ENCODE measurements at places on chromosomes 6 and 20.
A peak's percentile ranks its signal among the peaks of the same experiment; 100 is the strongest.

GRCh38 chr6:3910106-3910663 lies 61.0 kb downstream of the FAM50B start:
- DNase-seq = no peak

DNA sequence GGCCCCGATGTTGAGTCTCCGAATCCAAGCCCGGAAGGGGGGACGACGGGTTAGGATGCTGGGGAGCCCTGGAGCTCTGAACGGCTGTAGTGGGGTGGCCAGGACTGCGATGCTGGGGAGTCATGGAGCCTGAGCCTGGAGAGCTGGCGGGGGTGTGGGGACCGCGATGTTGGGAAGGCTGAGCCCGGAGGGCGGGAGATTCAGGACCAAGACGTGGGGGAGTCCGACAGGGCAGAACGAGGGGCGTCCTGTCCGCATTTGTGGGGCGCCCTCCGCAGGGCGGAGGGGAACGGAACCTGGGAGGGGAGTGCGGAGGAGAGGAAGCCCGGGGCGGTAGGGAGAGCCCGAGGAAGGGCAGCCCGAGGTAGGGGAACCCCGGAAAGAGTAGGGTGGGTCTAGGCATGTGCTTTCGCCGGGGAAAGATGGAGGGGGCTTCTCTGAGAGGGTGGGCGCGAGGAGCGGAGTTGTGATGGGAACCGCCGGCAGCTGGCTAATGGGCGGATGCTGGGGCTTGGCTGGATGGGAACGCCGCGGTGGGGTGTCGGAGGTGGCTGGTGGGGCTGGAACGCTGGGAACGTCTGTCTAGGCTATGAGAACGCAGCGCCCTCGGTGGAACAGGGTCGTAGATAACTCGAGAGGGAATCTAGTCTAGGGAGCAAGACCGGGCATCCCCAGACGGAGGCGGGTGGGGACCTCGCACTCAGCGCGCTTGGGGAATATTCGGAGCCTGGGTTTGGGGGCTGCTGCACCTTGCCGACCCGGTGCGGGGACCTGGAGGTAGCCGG lies 684 bp downstream of the PAQR8 start:
- DNase-seq = peak; percentile 28

GRCh38 chr6:100472674-100473073 lies 8.0 kb upstream of the SIM1 start:
- no peak for DNase-seq

DNA sequence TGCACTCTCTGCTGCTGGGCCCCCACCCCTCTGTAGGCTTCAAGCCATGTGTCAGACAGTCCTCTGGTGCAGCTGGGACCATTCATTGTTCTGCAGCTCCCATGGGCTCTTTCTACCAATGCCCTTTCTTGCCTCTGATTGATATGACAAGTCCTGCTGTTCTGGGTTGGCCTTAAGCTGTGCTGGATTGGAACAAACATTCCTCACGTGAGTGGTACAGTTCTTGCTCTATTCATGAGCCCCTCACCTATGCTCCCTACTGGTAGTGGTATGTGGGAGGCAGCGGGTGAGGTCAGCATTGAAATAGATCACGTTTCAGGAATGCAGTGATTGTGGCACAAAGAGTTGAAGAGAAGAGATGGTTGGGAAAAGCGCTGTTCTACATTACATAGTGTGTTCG lies 48.8 kb upstream of the RALY start:
- no peak for DNase-seq

GRCh38 chr6:25054469-25054868 lies 118.7 kb upstream of the RIPOR2 start:
- DNase-seq = no peak

GRCh38 chr6:13554929-13555333 lies 19.5 kb upstream of the SIRT5 start:
- no peak for DNase-seq

DNA sequence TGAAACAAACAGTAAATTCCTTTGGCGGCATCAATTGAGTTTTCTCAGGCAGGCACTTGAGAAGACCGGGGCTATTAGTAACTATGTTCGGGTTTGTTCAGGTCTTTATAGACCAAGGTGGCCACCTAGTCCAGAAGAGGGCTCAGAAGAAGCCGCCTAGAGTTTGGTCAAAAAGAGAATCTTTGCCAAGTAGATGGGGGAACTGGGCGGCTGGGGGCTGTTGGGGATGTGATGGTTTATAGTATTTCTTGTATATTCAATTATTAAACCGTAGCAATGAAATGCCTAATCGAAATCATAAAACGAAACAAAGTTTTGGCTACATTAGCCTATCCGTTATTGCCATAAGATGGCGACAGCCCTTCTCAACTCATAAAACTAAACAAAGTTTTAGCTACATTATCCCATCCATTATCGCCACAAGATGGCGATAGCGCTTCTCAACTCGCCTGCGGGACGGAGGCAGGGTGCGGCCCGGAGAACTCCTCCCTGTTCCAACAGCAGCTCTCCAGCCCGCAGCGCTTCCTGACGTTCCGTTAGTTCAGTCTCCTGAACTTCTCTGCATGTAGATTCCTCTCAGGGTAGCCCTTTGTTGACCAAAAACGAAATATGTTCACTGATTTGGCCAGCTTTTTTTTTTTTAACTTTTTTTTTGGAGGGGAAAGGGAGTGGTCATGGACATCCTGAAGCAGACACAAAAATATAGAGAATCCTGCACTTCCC lies 120.5 kb upstream of the PRSS16 start:
- DNase-seq = peak; percentile 80

DNA sequence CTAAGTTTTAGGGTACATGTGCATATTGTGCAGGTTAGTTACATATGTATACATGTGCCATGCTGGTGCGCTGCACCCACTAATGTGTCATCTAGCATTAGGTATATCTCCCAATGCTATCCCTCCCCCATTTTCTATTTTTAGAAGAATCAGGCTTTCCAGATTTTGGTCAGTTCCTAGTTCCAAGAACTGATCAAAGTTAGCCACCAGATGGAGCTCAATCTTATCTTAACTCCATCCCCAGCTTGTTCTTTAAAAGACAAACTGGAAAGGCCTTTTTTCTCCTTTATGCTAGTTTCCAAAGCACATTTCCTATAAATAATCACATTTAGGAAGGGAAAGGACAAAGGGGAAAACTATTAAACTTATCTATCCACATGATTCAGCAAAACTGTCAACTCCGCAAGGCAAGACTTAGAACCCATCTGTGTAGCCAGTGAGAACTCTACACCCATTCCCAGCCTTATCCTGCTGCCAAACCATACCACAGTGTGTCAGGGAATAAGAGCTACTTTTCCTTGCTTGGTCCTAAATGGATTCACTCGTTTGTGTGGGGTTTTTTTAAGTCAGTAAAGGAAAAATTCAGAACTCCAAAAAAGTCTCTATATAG lies 22.8 kb upstream of the KHDC1 start:
- no peak for DNase-seq

DNA sequence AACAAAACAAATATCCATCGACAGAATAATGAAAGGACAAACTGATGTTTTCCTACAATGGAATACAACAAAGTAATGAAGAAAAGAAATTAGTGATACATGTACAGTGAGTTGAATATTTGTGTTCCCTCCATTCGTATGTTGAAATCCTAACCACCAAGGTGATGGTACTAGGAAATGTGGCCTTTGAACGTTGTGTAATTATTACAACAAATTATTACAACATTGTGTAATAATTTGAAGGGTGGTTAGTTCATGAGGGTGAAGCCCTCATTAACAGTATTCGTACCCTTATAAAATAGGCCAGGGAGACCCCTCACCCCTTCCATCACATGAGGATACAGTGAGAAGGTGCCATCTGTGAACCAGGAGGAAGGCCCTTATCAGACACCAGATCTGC lies 339.4 kb downstream of the BMP2 start:
- DNase-seq = no peak

- DNase-seq = peak; percentile 82
These were observed 44.6 kb downstream of the ARHGAP40 start for GRCh38 chr20:38645980-38646858.

GRCh38 chr6:65113581-65113980 lies 593.4 kb downstream of the EYS start:
- DNase-seq = no peak

- no peak for DNase-seq
These were observed 354.1 kb downstream of the RFPL4B start for GRCh38 chr6:112701201-112701600.

GRCh38 chr6:109561844-109562243 lies 78.8 kb upstream of the ZBTB24 start:
- no peak for DNase-seq

- no peak for DNase-seq
These were observed at the start of gene ZNF311 for GRCh38 chr6:29005183-29005885. ZNF311 (minus strand) TSS chr6:29005315; CDS start chr6:29003954, 1,361 bp downstream.

DNA sequence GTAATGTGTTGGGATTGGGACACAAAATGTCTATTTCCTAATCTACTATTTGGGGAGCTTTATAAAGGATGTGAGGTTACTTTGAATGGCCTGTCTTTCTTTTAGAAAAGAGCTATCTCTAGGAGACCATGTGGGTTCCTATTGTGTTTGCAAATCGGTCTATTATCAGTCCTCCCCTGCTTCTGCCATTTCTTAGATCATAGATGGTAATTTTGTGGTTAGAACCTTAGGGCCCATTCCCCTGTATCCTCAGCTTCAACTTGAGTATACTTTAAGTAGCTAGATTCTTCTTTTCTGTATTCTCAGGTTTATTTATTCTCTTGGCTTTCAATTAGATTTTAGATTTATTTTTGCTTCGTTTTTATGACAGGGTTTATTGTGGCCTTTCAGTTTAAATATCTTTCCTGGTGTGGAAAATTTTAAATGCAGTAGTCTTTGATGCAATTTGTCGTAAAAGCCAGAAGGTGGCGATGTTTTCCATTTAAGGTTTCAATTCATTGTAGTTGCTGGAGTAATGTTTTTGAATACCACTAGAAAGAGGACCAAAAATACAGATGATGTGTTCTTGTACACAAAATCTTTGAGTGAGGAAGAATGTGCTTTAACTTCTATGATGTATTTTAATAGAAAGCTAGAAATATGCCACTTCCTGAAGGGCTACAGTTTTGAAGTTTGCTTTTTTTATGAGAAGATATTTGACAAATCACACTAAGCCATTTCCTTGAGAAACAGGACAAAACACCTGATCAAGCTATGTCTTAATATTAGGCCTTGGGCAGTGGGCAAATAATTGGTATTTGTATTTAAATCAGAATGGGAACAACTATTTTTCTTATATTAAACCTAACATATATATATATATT lies 20.3 kb downstream of the TBPL1 start:
- no peak for DNase-seq

- DNase-seq = no peak
These were observed 27.4 kb downstream of the ANKS1A start for GRCh38 chr6:34916348-34916967.

- peak; percentile 15 for DNase-seq
These were observed 21.0 kb downstream of the SRSF3 start for GRCh38 chr6:36615018-36615761.

DNA sequence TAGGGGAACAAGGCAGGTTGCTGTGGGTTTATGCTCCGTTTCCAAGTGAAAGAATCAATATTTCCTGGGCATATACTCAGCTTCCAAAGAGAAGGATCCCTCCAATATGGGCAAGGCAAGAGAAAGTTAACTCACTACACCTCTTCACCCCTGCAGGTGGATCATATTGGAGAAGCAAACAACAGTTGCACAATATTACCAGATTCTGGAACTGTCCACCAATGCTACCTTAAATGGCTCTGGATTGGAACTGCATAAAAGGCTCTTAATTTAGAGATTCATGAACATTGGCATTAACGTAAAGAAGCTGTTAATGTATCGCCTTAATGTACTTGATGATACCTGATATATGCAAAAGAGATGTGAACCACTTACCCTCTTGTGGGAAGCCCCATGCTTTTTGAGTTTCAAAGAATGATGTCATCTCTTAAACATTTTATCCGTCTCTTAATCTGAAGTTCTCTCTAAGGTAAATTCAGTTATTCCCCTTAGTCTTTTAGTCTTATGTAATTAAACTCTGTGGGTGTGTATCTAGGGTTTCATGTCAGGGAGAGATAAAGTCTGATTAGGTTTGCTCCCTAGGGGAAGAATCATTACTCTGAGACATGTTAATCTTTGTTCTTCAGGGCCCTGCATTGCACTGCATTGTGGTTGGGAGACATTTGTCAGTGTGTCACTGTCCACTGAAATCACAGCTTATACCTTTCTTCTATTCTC lies 99.5 kb downstream of the PHACTR1 start:
- DNase-seq = no peak

DNA sequence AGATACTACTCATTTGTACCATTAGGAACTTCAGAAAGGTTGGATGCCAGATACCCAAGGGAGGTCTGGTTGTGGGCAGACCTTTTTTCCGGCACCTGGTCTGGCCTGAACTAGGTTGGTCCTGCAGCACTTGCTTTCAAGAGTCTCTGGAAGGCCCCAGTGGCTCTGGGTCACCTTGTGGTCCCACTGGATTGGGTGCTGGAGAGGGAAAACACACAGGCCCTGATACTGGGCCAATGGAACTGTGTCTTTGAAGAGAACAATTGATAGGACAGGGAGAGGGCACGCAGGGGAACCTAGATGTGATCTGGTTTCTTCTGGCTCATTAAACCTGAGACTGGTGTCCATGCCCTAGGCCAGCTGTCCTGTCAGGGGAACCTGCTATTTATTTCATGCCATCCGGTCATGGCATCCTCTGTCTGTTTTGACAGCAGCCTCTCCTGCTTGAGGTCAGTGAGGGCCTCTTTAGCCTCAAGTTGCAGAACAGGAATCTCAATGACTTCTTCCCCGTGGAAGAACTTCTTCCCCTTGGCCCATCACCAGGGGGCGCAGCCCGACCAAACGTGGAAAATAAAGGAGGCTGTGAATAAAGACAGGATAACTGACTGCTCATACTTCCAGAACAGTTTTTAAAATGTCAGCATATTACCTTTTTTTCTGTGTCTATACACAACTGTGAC lies 25.0 kb downstream of the TAF8 start:
- peak; percentile 35 for DNase-seq

- DNase-seq = no peak
These were observed at the start of gene BPI for GRCh38 chr20:38303908-38304379. BPI (plus strand) TSS chr20:38304156; CDS start chr20:38304224, 68 bp downstream.

DNA sequence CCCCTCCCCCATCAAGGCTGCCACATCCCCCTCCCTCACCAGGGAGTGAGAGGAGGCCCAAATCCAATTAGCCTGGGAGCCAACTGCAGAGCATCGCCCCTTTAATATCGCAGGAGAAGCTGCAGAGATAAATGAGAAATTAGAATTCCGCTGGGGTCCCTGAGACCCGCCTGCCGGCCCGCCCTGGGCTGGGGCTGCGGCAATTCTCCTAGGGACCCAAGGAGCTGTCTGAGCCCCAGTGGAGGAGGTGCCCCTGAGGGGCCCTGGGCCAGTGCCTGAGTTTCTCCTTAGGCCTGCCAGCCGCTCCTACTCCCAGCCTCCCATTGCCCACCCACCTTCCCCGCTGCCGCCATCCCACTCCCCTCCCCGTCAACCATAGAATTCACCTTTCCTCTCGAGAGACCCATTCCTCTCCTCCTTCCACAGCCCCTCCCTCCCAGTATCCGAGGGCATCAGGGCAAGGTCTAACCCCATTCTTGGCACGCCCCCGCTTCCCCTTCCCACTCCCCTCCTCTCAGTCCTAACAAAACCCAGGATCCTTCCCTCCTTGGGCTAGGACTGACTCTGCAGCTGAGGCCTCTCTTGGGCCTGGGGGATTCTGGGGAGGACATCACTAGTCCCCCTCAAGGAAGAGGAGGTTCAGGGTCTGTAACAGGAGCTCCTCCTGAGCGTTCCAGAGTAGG lies 20.0 kb upstream of the CDH22 start:
- DNase-seq = no peak

All from stimulated activated CD4-positive, alpha-beta T cell treated with anti-CD3 and anti-CD28 coated beads, Interleukin-2, amount 100 ng/mL, for 4 hours (primary cell).